ENCODE measurements at places on chromosomes 7 and 10.

DNA sequence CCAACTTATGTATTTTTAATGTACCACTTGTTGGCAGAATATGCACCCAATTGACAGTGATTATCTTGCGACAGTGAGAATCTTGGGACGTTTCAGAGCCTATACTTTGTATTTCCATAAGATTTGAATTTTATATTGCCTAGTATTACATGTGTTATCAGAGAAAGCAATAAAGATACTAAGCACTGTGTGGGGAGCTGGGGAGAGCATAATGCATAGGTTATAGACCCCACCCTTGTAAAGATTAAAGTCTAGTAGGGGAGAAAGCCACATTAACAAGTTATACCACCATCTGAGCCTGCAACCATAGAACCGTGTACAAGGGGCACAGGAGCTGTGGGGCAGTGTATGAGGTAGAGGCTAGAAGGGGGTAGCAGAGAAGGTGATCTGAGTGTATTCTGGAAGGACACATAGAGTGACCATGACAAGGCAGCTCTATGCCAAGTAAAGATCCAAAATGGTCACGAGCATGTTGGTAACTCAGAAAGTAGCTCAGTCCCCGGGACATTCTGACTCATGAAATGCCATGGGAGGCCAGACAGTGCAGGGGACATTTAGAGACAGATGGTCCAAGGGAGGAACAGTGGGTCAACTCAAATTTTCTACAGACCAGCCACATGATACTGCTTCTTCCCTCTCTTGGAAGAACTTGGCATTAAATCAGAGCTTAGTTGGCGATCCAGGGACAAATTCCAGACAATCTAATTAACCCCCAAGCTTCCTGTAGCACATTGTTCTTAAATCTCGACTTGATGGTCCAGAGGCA lies 84.5 kb downstream of the ADRA2A start:
- no peak for DNase-seq

- DNase-seq, result no peak
Observed at GRCh38 chr10:100229819-100230422, 525 bp upstream of the CHUK start.

DNA sequence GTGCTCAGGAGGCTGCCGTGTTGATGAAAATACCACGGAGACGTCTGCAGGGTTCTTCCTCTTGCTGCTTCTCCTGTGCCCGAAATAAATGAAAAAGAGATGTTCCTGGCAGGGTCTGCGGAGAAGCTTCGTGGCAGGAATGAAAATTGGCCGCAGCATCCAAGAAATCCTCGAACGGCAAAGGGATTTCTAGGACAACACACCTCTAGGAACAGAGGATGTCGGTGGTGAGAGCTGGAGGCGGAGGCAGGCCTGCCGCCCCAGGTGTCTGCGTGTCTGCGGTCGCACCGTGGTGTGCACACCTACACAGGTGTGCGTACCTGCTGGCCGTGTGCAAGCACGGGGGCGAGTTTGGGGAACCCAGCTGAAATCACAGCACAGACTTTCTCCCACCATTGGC lies 43.4 kb downstream of the TMEM130 start:
- DNase-seq, result no peak

DNA sequence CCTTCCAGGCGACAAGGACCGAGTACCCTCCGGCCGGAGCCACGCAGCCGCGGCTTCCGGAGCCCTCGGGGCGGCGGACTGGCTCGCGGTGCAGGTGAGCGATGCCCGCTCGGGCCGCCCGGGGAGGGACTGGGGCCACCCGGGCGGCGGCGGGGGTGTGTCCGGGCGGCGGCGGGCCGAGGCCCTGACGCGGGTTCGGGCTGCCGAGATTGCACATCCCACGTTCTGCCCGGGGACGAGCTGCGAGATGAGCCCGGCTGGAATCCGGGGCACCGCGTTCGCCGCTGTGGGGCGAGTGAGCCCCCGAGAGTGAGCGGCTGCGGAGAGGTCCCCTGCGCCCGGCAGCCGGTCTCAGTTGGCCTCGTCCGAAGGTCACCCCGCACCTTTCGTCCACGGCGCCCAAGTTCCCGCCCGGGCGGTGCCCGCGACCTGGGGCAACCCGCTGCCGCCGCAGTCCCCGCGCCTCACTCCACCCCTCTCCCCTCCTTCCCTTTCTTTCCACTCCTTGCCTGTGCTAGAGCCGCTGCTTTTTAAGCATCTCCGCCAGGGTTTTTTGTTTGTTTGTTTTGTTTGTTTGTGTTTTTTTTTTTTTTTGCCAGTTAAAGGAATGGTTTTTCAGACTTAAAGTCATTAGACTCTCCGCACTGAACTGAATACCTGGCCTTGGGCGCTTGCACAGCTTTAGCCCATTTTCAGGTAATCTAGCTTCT lies 515 bp downstream of the RALA start:
- DNase-seq, result no peak

GRCh38 chr10:42753126-42753506 lies 29.5 kb upstream of the BMS1 start:
- peak; percentile 43 for DNase-seq

GRCh38 chr7:134104166-134104565 lies 23.0 kb upstream of the LRGUK start:
- no peak for DNase-seq
